Activated gamma-delta T cell (primary cell): ENCODE measurements at places on chromosomes 6 and 20.

- DNase-seq = no peak
Observed at GRCh38 chr6:96016334-96017069, 728 bp downstream of the FUT9 start.

DNA sequence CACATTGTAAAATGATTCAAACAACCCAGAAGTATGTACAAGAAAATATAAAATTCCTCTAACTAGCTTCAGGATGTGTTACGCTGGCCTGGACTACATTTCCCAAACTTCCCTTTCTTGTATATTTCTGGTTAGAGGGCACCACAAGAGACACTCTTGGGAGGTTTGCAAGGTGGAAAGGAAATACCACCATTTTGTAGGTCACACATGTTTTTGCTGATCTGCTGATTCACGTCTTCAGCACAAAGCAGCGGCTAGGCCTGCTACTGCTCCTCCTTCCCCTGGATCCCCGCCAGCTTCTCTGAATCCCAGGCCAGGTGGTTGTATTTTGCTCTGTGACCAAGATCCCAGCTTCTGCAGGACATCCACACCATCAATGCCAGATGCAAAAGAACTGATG is 104.2 kb downstream of the AGPAT4 start:
- no peak for DNase-seq

GRCh38 chr6:43683708-43684455 is 3.7 kb downstream of the MRPS18A start:
- no peak for DNase-seq

DNA sequence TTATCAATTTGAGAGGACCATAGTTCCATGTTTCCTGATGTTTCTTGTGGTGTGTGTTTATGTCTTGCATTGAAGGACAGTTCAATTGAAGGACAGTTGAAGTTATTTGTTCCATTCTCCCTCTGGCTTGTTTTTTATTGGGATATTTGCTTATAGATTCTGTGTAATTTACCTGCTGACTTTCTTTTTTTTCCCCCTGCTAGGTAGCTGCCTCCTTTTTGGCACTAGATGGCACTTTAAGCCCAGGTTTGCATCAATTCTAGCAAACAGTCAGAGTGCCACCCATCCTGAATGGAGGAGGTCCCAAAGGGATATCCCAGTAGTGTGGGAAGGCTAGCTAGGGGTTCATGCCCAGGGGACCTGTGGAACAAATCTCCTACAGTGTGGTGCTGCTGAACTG is 78.1 kb downstream of the CFAP61 start:
- no peak for DNase-seq

GRCh38 chr6:139172567-139172966 is 37.7 kb downstream of the HECA start:
- no peak for DNase-seq

DNA sequence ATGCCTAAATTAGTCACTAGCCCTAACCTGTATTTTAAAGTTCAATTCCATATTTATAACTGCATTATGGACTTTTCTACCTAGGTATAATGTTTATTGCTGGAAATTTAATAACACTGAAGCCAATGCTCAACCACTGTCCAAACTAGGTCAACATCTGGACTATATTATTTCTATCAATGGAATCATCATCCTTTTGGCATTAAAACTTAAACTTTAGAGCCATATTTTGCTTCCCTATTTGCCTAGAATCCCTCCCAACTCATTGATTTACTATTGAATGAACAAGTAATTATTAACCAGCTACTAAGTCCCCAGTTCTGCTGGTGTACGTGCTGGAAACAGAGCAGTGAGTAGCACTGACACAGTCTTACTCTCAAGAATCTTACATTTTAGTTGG is 291.7 kb upstream of the SPTLC3 start:
- DNase-seq = no peak

- no peak for DNase-seq
Observed at GRCh38 chr20:48786951-48787705, 40.7 kb downstream of the PREX1 start.

GRCh38 chr6:76418560-76419223 is 346.2 kb upstream of the IMPG1 start:
- no peak for DNase-seq

DNA sequence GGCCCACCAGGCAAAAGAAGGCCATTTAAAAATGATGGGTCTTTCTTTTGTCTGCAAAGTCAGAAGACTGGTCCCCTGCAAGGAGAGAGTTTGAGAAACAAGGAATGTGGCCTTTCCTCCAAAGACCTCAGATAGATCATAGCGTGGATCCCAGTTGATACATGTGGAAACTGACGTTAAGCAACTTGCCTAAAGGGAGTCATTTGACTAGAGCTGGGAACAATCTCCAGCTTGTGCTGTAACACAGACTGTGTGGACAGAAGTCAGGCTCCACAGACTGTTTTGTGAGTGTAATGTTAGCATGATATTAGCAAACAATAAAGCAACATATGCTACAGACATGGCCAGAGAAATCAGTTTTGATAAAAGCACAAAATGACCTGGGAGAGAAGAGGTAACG is 140.4 kb upstream of the CITED2 start:
- DNase-seq = no peak

DNA sequence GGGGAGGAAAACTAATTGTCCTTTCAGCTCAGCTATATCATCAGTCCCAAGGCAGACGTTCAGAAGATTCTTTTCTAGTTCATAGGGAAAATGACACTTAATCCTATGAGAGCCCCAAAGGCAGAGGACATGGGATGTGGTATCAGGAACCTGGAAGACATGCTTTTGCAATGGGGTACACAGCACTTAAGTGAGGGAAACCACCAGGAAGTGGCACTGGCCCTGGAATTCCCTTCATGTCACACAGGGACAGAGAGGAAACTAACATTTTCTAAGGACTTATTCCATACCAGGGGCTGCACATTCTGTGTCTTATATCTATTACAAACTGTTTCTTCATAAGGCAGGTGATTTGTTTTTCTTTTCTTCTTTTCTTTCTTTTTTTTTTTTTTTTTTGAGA is 28.2 kb downstream of the VPS52 start:
- DNase-seq = no peak

DNA sequence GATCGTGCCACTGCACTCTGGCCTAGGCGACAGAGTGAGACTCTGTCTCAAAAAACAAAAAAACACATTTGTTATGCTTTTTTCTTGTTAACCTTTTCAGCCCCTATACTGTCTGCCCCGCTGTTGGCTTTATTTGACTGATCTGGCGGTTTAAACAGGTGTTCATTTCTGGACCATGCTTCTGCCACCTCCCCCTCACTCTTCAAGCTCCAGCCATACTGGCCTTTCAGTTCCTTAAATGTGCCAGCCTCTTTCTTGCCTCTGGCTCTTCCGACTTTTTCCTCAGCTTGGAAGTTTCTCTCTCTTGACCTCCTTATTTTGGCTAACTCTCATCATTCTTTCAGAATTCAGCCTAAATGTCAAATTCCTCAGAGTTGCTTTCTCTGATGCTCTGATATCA is 35.2 kb upstream of the TXLNB start:
- DNase-seq = no peak

GRCh38 chr6:161354956-161355355 is 81.1 kb upstream of the AGPAT4 start:
- DNase-seq = no peak

DNA sequence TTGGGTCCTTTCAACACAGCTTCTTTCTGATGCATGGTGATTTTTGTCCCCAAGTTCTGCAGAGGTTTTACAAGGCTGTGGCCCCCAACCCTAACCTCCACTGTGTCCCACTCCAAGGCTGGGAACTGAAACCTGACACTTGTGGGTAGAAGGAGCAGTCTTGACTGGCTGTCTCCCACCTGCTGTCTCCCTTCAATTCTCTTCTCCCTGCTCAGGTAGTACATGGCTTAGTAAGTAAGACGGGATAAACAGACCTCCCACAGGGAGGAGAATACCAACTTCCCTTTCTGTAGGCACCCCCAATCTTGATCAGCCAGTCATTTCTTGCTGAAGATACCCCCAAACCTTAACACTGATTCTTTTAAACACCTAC is 25.0 kb downstream of the TGM6 start:
- no peak for DNase-seq

DNA sequence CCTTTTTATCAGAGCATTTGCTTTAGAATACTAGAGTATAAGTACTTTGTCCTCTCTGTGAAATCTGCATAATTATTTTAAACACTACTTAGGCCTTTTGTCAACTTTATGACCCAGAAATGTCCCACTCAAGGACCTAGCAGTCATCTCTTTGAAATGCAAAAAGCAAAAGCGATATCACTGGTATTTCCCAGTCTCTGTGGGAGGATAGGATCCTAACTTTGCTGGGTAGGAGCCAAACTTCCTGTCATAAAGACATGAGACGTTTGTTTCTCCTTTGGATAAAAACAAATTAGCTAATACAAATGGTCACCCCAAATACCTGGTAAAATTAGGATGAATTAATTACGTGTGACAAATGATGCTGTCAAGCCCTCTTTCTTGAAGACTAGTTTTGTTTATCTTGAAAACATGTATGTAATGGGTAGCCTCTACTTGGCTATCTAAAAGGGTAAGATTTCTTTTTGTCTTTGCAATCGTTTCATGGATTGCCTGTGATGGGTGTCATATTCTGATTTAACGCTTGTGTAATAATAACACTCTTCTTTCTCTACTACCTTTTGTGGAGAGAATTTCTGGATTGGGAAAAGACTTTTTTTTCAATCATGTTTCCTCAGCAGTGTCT is 36.2 kb downstream of the DCDC2 start:
- DNase-seq = no peak

DNA sequence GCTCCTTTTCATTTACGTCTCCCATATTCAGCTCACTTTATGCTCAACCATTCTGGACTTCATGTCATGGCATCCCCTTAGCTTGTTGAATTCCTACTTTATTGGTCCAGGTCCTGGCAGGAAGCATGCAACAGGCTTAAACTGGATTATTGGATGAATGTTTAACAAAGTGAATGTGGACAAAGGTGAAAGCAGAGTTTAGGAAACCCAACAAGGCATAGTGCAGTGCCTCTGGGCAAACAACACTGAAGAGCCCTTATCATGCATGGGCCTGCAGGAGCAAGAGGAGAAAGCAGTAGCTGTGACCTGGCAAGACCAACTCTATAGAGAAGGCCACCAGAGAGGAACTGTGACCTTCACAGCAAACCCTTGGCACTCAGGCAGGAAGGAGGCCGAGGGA is 5.3 kb upstream of the ANKRD66 start:
- no peak for DNase-seq

- DNase-seq = no peak
Observed at GRCh38 chr20:32052778-32053362, 828 bp downstream of the HCK start.

GRCh38 chr6:55180258-55180657 is 5.9 kb downstream of the HCRTR2 start:
- DNase-seq = no peak

GRCh38 chr6:80173411-80173810 is 66.9 kb downstream of the BCKDHB start:
- no peak for DNase-seq

DNA sequence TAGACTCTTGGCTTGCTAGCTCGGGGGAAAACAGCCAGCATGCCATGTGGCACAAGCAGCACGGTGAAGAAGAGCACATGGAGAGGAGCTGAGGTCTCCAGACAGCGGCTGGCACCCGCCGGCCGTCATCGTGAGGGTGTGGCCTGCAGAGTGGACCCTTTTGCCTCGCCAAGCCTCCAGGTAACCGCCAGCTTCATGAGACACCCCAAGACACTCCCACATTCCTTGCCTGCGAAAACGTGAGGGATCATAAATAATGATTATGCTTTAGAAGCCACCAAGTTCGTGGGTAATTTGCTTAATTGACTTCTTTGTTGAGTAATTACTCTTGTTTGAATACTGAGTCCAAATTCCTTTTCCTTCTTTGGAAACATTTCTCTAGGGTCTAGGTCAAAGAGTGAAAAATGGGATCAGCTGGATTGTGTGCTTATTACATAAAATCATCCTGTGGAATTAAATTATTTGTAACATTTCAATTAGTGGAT is 23.2 kb downstream of the FAM50B start:
- no peak for DNase-seq

GRCh38 chr6:136037242-136037875 is 185.9 kb downstream of the PDE7B start:
- no peak for DNase-seq

- DNase-seq = no peak
Observed at GRCh38 chr6:129872586-129872985, 11.5 kb upstream of the TMEM244 start.

DNA sequence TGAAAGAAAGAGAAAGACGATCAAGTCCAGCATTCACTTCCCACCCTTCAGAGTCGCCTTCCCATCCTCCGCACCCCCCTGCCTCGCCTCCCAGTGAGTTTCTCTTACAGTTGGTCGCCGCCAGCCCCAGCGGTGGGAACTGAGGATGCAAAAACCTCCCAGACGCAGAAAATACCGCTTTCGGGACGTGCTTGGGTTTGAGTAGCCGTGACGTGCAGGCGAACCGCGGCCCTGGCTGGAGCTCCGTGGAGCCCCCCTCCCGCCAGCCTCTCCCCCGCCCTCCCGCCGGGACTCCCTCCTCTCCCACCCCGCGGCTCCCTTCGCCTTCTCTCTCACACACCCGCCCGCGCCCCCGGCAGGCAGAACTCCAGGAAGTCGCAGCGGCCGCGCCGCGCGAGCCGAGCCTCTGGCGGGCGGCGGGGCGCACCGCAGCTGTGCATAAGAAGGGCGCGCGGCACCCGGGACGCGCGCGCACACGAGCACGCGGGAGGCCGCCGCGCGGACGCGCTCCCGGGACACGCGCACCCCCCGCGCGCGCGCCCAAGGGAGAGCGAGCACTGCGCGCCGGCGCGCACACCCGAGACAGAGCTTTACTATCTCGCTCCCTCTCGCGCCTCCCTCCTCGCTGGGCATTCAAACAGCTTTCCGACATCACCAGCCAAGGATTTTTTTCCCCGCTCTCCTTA is at the start of gene ADGRB3:
TSS of gene ADGRB3 (plus strand) at position 557 of the 686 bp plus-strand sequence. CDS start 3,394 bp downstream, outside the sequence.
- no peak for DNase-seq

DNA sequence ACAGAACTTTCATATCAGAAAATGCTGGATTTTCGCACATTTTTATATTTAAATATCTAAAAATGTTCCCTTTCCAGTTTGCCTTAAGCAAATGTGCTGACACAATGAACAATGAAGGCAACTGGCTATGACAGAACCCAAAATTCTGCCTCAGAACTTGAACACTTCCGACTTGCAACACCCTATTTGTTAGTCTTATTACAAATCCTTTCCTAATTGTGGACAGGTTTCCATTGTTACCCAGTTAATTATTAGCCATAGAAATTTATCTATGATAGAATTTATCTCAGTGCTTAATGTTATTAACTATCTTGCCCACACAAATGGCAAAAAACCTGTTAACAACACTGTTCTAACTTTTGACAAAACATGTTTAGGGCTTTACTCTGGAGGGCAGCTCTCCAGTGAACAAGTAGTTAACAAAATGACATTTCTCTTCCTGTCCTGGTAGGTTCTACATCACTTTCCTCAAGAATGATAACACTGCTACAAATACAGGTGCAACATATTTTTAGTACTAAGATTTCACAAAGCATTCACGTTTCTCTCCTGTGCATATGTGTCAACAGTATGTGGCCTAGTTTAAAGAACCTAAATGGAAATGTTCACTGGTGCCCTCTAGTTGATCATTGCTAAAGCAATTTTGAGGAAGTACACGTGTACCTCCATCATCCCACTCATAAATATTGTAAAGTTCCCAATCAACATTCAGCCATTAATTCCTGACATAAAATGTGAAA is 58.4 kb downstream of the HIVEP2 start:
- DNase-seq = no peak

GRCh38 chr20:59816146-59816738 is 117.2 kb downstream of the SYCP2 start:
- DNase-seq = no peak

GRCh38 chr6:37893257-37893656 is 73.7 kb downstream of the ZFAND3 start:
- no peak for DNase-seq

GRCh38 chr6:150272264-150272975 is 96.4 kb upstream of the IYD start:
- no peak for DNase-seq

GRCh38 chr20:17138237-17138636 is 88.6 kb upstream of the PCSK2 start:
- no peak for DNase-seq
